CD4-positive, alpha-beta T cell treated with Interleukin-17A for 4 hours (primary cell): ENCODE measurements at places on chromosomes 2 and 18.

- DNase-seq: no peak
These were observed 54.9 kb downstream of the LIPG start for GRCh38 chr18:49616618-49617328.

- DNase-seq: no peak
These were observed 16.4 kb downstream of the MAL start for GRCh38 chr2:95041824-95042442.

DNA sequence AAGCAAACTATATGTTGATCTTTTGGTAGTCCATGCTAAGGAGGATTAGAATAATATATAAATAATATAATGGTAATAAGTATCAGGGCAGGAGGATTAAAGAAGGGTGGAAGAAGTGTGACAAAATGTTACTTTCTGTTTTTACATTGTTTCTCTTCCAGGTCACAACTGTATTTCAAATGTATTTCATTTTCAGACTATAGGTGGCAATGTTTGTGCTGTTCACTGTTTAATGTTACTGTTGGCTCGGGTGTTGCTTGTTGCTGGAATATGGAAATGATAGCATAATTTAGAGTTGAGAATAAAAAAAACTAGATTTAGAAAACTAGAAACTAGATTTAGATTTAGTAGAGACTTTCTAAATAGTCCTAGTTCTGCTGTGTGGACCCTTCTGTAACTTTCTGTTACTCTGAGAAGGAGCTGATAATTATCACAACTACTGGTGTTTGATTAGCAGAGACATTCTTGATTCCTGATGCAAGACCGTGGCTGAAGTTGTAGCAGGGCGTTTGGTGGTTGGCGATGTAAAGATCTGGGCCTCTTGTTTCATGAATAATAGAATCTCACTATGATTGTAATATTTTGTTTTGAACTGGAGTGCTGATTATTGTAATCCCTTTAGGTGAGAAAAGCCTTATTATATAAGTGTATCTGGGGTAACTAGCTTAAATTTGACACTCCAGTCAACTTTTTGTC lies 7.9 kb downstream of the NEDD4L start:
- no peak for DNase-seq

DNA sequence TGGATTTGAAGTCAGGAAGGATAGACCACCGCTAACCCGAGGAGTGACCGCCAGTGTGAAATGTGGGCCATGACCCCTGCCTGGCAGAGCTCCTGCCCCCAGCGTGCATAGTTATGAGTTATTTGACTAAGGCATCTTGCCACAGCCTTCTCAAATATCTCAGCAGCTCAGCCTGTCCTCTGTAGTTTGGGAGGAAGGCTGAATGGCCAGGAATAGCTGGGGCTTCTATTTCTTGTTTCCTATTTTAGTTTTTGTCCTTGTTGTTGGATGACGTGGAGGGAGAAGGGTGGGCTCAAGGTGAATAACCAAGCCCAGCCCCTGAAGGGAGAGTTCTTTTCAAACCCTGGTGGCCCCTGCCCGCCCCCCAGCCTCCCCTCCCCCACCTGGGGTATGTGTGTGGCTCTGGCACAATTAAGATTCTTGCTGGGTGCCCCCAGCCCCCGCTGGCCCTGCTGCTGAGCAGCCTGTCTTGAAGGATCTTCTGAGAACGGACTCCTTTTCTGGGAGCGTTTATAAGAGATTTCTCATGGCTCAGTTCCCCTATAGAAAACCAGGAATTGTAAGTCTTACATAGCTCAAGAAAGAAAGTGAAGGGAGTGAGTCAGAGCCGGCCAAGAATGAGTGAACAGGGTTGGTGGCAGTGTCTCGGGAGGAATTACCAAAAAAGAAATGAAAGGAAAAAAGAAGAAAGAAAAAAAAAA lies 157.4 kb downstream of the GLI2 start:
- no peak for DNase-seq

DNA sequence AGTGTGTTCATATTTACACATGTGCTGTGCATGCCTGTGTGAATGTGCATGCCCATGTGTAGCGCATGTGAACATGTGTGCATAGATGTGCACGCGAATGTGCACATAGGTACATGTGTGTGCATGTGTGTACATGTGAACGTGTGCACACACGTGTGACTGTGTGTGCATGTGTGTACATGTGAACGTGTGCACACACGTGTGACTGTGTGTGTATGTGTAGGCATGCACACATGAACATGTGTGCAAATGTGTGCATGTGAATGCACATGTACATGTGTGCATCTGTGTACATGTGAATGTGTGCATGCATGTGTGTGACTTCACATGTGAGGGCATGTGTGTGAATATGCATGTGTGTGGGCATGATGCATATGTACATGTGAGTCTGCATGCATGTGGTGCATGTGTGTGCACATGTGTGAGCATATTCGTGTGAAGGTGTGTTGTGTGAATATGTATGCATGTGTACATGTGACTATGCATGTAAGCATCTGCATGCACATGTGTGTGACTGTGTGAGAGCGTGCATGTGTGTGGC lies 122.4 kb downstream of the PTGR3 start:
- no peak for DNase-seq

GRCh38 chr2:226906163-226906693 lies 70.4 kb downstream of the RHBDD1 start:
- no peak for DNase-seq

DNA sequence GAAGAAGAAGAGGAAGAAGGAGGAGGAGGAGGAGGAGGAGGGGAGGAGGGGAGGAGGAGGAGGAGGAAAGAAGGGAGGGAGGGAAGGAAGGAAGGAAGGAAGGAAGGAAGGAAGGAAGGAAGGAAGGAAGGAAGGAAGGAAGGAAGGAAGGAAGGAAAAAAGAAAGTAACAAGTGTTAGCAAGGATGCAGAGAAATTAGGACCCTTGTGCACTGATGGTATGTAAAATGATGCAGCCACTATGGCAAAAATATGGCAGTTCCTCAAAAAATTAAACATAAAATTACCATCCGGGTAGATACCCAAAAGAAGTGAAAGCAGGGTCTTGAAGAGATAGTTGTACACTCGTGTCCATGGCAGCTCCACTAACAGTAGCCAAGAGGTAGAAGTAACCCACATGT lies 67.4 kb downstream of the DYM start:
- no peak for DNase-seq

GRCh38 chr2:99695130-99695943 lies 205.5 kb upstream of the REV1 start:
- DNase-seq: no peak

- no peak for DNase-seq
These were observed 5.9 kb downstream of the SCYGR4 start for GRCh38 chr2:227623226-227623625.

GRCh38 chr2:45494275-45494977 lies 116.6 kb downstream of the SRBD1 start:
- DNase-seq: no peak

GRCh38 chr2:206823178-206823577 lies 57.8 kb downstream of the FASTKD2 start:
- no peak for DNase-seq

GRCh38 chr2:85439025-85439472 lies 20.5 kb downstream of the SH2D6 start:
- DNase-seq: no peak

DNA sequence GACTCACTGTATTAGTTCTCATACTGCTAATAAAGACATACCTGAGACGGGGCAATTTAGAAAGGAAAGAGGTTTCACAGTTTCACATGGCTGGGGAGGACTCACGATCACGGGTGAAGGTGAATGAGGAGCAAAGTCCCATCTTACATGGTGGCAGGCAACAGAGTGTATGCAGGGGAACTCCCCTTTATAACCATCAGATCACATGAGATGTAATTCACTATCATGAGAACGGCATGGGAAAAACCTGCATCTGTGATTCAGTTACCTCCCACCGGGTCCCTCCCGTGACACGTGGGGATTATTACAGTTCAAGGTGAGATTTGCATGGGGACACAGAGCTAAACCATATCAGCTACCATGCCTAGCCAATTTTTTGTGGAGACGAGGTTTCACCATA lies 168.2 kb downstream of the NEDD4L start:
- no peak for DNase-seq

GRCh38 chr18:31671951-31672350 lies 12.4 kb downstream of the B4GALT6 start:
- DNase-seq: no peak

- no peak for DNase-seq
These were observed 62.9 kb downstream of the POMC start for GRCh38 chr2:25105336-25106085.

- no peak for DNase-seq
These were observed 119.8 kb downstream of the DHRS9 start for GRCh38 chr2:169189132-169189531.

DNA sequence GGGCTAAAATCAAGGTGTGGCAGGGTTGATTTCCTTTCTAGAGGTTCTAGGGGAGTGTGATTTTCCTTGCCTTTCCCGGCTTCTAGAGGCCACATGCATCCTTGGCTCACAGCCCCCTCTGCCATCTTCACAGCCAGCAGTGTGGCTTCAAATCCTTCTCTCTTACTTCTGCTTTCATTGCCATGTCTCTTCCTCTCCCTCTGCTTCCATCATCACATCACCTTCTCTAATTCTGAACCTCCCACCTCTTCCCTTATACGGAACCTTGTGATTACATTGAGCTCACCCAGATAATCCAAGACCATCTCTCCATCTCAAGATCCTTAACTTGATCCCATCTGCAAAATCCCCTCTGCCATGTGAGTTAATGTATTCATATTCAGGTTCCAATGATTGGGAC lies 56.2 kb upstream of the RMDN2 start:
- no peak for DNase-seq

GRCh38 chr18:13374096-13374467 lies 155.5 kb downstream of the LDLRAD4 start:
- no peak for DNase-seq

GRCh38 chr18:23037646-23038045 lies 97.6 kb upstream of the CABLES1 start:
- no peak for DNase-seq
